ENCODE measurements at places on chromosomes 11 and 22.
A peak's percentile ranks its signal among the peaks of the same experiment; 100 is the strongest.

- DNase-seq, result no peak
Measured at GRCh38 chr11:44548032-44548695, 17.3 kb upstream of the CD82 start.

DNA sequence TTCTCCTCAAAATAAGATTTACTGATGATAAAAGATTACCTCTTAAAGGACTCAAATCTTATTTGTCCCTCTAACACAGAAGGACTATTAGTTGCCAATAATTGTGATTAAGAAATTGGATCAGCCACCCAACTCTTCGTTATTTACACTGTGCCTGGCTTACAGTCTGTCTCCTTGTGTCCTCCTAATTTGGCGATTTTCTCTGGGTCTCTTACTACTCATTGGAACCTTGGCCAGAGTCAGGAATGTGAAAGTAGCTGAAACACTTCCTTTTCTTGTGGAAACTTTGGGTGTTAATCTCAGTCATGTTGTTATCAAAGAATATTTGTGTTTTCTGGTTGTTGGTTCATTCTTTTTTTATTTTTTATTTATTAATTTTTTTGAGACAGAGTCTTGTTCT is 83.2 kb downstream of the TEAD1 start:
- DNase-seq, result no peak

GRCh38 chr22:27843441-27843840 is 41.9 kb upstream of the MN1 start:
- DNase-seq, result no peak

DNA sequence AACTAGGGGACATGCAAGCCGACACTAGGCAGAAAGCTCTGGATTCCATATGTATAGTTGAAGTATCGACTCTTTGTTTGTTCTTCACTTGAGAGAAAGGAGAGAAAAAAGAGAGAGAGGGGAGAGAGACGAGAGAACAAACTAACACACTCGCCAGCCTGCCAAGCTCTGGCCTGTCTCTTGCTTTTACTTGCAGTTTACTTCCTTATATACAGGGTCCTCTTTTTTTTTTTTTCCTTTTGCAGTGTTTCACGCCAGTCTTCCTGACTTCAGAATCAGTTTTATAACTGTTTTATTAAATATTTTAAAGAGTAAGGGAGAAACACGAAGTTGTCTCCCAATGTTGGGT is 19.9 kb downstream of the TEAD1 start:
- peak; percentile 93 for DNase-seq

DNA sequence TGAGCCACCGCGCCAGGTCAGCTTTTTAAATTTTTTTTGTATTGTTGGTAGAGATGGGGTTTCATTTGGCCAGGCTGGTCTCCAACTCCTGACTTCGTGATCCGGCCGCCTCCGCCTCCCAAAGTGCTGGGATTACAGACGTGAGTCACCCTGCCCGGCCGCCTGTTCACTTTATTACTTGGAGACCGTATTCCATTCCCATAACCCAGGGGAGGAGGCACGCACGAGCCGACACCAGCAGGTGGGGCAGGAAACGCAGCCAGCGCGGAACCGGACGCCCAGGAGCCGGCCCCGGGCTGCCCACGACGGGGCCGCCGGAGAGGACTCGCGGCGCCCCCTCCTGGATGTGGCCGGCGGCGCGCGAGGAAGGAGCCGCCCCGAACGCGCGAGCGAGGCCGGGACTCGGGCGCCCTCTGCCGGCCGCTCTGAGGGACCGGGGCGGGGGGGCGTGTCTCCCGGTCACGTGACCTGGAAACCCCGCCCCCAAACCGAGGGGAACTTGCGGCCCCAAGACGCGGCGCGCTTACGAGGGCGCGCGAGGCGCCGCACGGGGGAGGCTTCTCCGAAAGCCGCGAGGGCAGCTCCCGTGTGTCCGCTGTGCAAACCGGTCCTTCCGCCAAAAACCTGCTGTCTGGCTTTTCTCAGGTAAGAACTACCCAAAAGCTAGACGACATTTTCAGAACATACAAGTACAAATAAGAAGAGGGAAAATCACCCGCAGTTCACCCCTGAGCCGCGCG is 11.6 kb upstream of the RNH1 start:
- peak; percentile 99 for DNase-seq

GRCh38 chr11:8040261-8040920 is 40.6 kb upstream of the TUB start:
- DNase-seq, result no peak

- DNase-seq, result no peak
Measured at GRCh38 chr22:32127904-32128303, 31.2 kb downstream of the C22orf42 start.

DNA sequence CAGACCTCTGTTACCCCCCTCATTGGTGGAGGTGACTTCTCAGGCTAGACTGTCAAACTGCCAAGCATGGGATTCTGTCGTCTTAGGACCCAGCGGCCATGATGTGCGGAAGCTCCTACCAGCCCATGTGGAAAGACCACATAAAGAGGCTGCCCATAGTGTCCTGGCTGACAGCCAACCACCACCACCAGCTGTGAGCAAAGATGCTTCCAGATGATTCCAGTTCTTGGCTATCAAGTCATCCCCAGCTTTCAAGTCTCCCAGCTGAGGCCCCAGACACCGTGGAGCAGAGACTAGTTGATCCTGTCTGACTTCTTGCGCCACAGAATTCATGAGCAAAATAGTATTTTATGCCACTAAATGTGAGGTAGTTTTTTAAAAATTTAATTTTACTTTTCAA is 32.9 kb downstream of the SCUBE1 start:
- DNase-seq, result peak; percentile 6

- no peak for DNase-seq
Measured at GRCh38 chr11:69116671-69117070, 39.1 kb upstream of the SMIM38 start.

- peak; percentile 49 for DNase-seq
Measured at GRCh38 chr11:73334384-73335203, 26.5 kb downstream of the ARHGEF17 start.

DNA sequence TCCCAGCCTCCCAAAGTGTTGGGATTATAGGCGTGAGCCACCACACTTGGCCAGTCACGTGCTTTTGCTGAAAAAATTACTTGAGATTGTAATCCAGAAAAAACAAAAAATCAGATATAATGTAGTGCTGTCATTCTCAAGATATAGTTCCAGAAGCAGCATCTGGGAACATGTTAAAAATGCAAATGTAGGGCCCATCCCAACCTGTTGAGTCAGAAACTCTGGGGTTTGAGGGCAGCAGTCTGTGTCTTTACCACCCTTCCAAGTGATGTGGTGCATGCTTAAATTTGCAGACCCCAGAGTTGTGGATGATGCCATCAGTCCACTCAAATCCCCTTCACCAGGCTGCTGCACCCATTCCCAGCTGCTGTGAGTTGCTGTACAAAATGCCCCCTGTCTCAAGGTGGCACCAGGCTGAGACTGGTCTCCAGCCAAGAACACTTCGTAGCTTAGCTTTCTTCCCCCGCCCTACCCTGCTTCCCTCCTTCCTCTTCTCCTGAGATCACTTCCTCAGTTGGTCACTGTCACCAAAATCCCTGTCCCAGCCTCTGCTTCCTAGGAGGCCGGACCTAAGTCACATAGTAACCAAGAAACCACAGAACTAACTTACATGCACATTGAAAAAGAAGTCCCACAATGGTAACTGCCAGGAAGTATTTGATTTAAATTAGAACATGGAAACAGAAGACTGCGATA is 18.2 kb upstream of the ARRB1 start:
- no peak for DNase-seq

- DNase-seq, result no peak
Measured at GRCh38 chr22:44839721-44840120, 87.3 kb downstream of the ARHGAP8 start.

DNA sequence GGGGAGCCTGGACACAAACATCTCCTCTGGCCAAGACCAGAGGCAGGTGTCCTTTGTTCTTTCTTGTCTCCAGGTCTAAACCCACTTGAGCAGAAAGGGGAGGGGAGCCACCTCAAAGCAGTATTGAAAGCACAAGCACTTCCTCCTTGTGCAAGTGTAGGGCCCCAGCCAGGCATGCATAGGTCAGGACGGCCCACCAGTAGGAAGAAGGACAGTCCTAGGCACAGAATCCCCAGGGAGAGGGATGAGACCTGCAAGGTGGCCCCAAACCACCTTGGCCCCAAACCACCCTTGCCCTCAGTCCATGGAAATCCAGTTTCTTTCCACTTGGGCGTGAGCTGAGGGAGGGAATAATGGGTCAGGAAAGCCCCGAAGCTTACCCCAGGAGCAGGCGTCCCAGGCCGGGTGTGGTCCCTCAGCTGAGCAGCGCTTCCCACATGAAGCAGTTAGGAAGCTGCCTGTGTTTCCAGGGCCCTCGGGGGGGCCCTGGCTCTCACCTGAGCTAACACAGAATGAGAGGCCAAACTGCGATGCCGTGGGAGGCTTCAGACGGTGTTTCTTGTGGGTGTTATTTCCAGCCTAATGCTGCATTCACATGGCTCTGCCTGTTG is 20.4 kb upstream of the IGSF9B start:
- no peak for DNase-seq

DNA sequence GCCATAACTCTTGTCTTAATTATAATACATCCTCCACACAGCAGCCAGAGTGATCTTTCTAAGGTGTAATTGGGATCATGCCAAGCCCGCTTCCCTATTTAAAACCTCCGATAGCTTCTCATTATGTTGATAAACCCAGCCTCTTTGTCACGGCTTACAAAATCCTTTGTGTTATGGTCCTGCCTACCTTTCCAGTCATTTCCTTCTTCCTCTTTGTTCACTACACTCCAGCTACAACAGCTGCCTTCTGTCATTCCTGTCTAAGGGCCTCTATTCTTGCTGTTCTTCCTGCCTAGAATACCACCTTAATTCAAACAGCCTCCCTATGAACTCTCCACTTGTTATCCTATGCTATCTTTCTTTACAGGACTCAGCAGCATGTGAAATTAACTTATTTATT is 70.6 kb upstream of the CAPRIN1 start:
- peak; percentile 67 for DNase-seq

GRCh38 chr11:65151331-65151899 is 17.1 kb upstream of the SYVN1 start:
- DNase-seq, result no peak

- DNase-seq, result no peak
Measured at GRCh38 chr11:66800720-66801428, 42.4 kb upstream of the RCE1 start.

- no peak for DNase-seq
Measured at GRCh38 chr22:29112681-29113080, 39.8 kb downstream of the KREMEN1 start.

GRCh38 chr11:82711648-82712047 is 22.0 kb downstream of the FAM181B start:
- DNase-seq, result no peak

DNA sequence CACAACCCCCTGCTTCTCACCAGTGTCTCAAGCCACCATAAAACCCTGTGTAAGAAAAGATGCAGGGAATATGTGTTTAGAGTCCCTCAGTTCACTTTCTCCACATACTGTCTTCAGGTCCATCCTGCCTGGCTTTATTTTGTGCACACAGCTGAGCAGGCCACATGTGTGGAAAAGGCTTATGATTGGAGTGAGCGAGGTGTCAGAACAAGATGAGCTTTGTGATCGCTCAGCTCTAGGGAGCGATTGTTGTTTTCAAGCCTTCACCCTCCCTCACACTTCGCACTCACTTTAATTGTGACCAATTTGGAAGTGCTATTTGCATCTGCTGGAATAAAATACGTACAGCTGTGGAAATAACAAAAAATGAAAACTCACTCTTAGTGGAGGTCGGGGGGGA is 931.1 kb upstream of the TENM4 start:
- DNase-seq, result no peak

DNA sequence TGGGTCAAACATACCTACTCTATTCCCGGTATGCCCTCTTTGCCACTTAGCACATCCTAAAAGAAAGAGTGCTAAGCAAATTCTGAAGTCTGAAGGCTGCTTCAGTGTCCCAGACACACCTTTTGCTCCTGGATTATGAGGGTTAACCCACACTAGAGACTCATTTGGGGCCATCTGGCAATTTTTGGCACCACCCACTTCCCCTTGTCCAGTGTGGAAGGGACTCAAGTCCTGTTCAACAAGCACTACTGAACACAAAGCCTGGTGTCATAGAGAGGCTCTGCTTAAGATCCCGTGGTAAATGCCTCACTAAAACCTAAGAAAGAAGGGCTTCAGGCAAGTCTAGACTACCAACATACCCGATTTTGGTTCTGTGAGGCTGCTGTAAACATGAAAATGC is 85.8 kb downstream of the SERGEF start:
- no peak for DNase-seq

- DNase-seq, result peak; percentile 48
Measured at GRCh38 chr11:108732395-108732794, 67.5 kb downstream of the DDX10 start.

DNA sequence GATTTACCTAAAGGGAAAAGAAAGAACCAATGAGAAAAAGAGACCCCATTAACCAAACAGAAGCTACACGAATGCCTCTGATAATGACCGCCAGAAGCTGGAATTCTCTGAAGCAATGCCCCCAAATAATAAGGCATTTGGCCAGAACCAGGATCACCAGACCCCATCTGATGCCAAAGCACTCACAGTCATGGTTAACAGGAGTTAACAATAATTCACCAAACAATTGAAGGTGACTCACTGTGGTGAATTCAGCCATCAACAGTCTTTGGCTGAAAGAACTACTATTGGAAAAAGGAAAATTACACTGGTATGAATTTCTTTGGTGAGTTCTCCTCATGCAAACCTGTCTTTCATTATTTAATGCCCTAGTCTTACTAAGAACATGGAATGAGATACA is 21.9 kb upstream of the NFRKB start:
- DNase-seq, result no peak

DNA sequence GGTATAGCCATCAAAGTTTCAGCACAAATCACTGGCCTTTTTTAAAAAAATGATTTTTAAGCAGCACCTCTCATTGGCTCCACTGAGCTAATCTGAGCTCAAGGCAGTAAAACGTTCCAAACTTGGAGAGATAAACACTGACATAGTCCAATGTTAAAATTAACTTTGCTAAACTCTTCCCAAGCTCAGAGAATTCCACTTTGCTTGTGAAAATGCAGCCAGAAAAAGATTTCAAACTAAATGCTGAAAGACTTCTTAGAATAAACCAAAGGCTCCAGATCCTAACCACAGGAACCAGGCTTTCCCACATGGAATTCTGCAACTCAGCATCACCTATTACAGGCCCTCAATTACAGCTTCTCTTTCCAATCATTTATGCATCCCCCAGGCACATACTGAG is 84.7 kb upstream of the GDPD4 start:
- no peak for DNase-seq

GRCh38 chr22:27267145-27267544 is 534.4 kb downstream of the MN1 start:
- DNase-seq, result no peak

DNA sequence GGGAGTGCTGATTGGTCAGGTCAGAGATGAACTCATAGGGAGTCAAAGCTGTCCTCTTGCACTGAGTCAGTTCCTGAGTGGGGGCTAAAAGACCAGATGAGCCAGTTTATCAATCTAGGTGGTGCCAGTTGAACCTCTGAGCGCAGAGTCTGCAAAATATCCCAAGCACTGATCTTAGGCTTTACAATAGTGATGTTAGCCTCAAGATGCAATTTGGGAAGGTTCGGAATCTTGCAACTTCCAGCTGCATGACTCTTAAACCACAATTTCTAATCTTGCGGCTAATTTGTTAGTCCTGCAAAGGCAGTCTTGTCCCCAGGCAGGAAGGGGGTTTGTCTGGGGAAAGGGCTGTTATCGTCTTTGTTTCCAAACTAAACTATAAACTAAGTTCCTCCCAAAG is 92.3 kb upstream of the PARVA start:
- no peak for DNase-seq
